RWPE2 (cell line): ENCODE measurements at places on chromosomes 13 and 19.
A peak's percentile ranks its signal among the peaks of the same experiment; 100 is the strongest.

DNA sequence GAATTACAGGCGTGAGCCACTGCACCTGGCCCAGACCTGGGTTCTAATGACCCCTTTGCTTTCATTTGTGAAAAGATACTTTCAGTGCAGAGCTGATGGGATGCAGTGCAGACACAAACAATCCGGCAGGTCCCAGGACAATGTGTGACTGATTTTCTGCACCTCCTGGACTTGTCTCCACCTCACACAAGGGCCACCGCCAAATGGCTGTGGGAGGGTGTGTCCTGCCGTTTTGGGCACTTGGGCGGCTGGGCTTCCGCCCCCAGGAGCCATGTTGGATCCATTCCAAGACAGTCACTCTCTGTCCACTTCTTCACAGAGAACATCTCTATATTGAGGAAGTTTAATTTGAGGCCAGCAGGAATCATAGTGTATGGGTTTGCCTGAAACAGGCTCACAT lies 112.3 kb upstream of the ZNF507 start:
- DNase-seq: no peak

DNA sequence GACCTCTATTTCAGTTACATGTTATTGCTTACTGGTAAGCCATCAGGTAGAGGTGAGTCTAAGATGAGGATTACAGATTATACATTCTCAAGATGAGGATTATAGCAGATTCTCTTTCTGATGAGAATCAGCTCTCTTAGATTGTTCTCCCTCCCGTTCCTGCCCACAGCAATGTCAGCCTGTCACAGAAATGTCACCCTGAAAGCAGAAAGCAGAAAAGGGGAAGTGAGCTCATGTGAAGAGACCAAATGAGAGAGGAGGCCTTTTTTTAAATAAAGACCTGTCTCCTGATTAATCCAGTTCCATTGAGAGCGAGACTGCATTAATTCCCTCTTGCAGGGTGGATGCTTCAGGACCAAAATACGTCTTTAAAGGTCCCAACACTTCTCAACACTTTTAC lies 445.6 kb downstream of the KCTD12 start:
- DNase-seq: no peak

- no peak for DNase-seq
Observed at GRCh38 chr13:42369071-42369797, 97.3 kb downstream of the AKAP11 start.

DNA sequence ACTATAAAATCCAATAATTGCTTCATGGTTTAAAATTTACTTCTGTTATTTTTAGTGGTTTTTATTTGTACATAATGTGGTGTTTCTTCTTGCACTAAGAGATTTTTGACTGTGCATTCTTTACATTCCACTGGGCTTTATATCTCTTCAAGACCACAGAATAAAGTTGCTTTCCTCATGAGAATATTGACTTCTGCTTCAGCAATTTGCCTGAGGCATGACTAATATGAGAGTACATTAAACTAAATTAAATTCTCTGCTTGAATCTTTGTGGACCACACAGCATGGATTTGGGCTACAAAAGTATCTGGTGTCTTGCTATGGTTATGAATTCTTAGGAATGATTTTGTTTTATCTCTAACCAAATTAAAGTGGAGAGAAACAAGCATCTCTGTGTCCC lies 1463.4 kb upstream of the PCDH20 start:
- DNase-seq: no peak

DNA sequence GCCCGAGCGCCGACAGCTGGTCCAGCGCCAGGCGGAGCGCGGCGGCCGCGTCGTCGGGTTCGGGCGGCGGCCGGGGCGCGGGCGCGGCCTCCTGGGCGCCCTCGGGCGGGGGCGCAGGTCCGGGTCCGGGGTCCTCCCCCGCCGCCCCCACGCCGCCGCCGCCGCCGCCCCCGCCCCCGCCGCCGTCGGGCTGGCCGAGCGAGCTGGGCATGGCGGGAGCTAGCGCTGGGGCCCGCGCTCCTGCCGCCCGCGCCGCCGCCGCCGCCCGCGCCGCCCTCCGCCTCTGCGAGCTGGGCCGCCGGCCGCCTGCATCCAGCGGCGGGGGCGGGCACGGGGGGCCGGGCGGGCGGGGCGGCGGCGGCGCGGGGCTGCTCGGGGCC lies 287 bp downstream of the MEX3D start:
- no peak for DNase-seq

GRCh38 chr19:2867025-2867991 lies at the start of gene ZNF556:
ZNF556 (plus strand) TSS chr19:2867335; CDS start chr19:2867422, 87 bp downstream.
- DNase-seq: no peak

GRCh38 chr13:98652721-98653462 lies 76.0 kb upstream of the STK24 start:
- no peak for DNase-seq

GRCh38 chr13:20942938-20943559 lies 40.5 kb upstream of the XPO4 start:
- no peak for DNase-seq

DNA sequence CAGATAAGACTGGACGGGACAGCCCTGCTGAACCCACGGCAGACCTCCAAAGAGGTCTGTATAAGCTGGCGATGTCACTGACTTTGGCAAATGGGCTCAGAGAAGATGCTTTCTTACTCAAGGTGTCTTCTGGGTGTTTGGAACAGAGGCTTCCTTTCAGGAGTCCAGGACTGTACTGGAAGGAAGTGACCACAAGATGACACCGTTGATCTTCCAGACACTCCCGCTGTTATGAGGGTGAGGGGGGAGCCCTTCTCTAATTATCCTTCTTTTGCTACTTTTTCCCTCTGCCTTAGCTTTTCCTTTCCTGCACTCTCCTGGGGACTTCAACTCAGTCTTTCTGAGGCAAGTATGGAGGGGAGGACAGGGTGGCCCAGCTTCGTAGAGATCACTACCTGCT lies 65.2 kb upstream of the ZNF599 start:
- no peak for DNase-seq

DNA sequence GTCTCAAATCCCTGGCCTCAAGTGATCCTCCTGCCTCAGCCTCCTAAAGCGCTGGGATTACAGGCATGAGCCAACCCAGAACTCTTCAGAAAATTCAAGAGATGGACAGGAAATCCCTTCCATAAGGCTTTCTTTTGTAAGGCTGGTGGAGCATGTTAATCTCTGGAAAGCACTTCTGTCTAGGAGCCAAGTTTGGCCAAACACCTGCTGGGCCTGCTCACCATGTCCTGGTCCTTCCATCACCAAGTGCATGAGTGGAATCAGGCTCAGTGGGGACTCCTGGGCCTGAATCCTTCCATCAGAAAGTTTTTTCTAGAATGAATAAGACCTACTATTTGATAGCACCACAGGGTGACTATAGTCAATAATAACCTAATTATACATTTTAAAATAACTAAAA lies 148.0 kb downstream of the DCLK1 start:
- DNase-seq: no peak

GRCh38 chr13:112818698-112819045 lies 128.8 kb downstream of the ATP11A start:
- no peak for DNase-seq

DNA sequence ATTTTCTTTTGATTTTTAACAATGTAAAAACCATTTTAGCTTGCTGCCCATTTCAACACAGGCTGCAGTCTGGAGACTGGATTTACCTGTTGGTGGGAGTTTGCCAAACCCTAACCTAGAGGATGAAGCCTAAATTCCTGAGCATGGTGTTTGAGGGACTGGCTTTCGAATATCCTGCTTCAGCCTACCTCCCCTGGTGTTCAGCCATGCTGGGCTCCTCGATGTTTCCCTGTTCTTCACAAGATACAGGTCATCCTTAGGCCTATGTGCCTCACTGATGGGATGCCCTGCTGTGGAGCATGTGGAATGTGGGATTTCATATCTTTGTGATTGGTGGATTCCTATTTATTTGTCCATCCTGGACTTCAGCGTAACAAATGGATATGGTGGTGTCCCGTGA lies 20.4 kb upstream of the ERCC5 start:
- no peak for DNase-seq

DNA sequence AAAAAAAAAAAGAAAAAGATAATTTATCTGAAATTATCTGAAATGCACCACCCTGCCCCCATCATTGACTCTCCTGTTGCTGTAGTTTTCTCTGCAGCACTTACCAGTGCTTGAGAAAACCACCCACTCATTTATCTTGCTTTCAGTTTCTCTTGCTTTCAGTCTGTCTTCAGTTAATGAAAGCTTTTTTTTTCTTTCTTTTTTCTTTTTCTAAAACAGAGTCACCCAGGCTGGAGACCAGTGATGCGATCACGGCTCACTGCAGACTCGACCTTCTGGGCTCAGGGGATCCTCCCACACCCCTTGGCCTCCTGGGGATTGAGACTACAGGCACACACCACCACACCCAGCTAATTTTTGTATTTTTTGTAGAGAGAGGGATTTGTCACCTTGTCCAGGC lies 4.3 kb upstream of the ACP5 start:
- no peak for DNase-seq

GRCh38 chr19:13859361-13859880 lies 17.5 kb upstream of the NANOS3 start:
- DNase-seq: no peak

GRCh38 chr13:73703606-73704005 lies 430.6 kb downstream of the KLF12 start:
- DNase-seq: no peak

DNA sequence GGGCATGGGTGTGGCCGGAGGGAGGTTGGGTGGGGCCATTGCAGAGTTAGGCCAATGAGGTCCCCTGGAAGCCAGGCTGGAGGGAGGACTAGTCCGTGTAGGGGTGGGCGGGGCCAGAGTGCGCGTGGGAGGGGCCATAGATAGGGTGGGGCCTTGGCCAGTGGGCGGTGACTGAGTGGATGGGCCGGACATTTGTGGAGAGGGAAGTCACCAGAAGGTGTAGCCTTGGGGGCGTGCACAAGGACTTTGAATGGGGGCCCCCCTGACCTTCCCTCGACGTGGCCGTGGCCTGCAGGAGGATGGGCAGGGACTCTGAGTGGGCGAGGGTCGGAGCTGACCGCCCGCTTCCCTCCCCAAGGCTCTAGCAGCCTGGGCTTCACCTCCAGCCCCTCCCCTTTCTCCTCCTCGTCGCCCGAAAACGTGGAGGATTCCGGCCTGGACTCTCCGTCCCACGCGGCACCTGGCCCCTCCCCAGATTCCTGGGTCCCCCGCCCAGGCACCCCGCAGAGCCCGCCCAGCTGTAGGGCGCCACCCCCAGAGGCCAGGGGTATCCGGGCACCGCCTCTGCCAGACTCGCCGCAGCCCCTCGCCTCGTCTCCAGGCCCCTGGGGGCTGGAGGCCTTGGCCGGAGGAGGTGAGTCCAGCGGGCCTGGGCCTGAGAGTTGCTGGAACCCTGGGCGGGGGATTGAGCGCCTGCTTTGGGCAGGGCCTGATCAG lies 16.5 kb upstream of the B3GNT3 start:
- peak; percentile 91 for DNase-seq

DNA sequence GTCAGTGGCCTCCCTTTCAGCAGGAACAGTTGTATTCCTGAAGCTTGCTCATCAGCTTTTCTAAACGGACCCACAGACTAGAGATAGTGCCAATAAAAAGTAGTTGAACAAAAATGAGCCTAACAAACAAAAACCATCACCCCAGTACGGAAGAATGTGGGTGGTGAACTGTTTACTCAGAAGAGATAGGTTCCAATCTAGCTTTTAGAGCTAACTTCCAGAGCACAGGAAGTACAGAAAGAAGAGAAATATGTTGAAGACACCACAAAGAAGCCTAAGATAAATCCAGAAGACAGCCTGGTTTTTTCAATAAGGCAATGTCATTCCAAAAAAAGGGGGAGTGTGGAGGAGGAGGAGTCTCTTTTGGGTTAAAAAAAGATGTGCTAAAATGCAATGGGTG lies 2.8 kb upstream of the LMO7 start:
- no peak for DNase-seq

DNA sequence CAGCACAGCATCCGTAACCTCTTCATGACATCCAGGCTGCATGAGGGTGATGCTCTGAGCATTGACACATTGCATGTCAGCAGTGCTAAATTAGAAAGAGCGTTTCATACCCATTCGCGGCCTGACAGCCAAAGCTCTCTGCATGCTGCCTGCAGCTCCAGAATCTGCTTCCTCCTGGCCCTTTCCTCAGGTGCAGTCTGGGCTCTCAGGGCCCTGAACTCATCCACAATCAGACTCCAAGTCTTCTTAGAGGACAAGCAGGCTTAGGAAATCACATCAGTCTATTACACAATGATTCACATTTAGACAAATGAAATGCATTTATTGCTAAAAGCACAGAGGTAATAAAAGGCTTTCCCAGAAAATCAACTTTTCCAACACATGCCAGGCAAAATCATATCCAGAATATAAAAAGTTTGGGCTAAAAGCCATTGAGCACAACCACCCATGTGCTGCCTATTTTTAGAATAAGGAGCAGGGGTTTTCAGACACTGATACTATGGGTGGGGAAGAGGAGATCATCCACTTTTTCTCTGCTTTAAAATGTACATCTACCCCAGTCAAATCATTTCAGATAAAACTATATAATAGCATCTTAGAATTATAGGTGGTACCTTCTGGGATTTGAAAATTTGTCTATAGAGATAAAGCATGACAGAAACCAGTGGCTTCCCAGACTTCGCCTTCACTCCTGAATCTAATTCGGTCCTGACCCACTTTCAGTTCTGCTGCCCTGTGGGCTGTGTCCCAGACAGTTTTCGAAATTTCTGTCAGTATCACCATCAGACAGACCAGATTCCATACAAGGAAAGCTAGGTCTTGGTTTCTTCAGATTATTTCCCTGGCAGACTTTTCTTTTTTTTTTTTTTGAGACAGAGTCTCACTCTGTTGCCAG lies 109.3 kb downstream of the COL4A2 start:
- no peak for DNase-seq

GRCh38 chr19:17721821-17722220 lies 2.5 kb downstream of the MAP1S start:
- no peak for DNase-seq

GRCh38 chr13:77820431-77821149 lies 98.0 kb downstream of the EDNRB start:
- DNase-seq: no peak

- DNase-seq: no peak
Observed at GRCh38 chr13:29596064-29596418, 553 bp upstream of the SLC7A1 start.

DNA sequence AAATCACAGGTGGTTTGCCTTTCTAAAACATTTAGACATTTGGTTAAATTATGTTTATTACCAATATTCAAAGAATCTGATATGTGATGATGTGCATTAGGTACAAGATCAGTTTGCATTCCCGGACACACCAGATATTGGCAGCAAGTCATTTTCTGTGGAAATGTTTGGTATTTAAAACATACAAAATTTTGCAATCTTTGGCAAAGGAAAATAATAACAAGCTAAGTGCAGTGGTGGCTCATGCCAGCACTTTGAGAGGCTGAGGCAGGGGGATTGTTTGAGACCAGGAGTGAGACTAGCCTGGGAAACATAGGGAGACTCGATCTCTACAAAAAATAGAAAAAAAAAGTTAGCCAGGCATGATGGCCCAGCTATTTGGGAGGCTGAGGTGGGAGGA lies 29.1 kb upstream of the TSC22D1 start:
- no peak for DNase-seq

DNA sequence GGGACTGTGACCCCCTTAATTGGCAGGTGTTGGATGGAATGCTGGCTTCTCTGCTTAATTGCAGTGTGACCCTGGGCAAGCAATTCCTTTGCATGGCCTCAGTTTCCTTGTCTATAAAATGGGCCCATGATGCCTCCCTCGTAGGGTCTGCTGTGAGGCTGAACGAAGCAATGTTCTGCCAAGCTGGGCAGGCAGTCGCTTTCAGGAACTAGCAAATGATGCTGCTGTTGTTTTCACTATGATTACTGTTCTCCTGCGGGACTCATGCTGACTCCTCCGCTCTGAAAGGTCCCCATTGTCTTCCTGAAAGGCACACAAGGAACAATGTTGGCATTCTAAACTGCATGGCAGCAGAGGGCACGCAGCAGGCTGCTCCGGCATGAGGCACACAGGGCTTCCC lies 6.8 kb downstream of the BICRA start:
- DNase-seq: no peak
